Stimulated activated CD8-positive, alpha-beta memory T cell treated with anti-CD3 and anti-CD28 coated beads, Interleukin-12 subunit alpha, Interleukin-12 subunit beta, amount 100 ng/mL, for 4 hours (primary cell): ENCODE measurements at places on chromosomes 7 and 10.

- no peak for DNase-seq
Measured at GRCh38 chr7:26525398-26526264, 234.0 kb downstream of the SNX10 start.

- peak; percentile 23 for DNase-seq
Measured at GRCh38 chr10:99658622-99659030, 683 bp upstream of the ENTPD7 start.

DNA sequence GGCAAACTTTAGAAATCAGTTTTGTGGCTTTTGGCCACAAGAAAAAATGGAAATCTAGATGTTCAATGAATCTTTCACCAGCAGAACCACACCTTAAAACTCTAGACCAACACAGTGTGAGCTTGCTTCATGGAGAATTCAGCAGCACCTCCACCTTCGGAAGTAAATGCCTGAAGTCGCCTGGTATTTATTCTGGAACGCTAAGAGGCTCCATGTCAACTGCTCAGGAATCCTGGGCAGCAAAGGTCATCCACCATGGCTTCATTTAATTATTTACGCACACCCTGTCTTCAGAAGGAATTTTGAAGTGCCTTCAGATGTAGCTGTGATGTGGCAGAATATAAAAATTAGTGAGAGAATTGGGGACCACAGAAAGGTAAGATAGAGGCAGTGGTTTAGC is 167.7 kb downstream of the GFRA1 start:
- DNase-seq, result no peak

- DNase-seq, result no peak
Measured at GRCh38 chr10:14873090-14873760, 5.4 kb upstream of the SUV39H2 start.

DNA sequence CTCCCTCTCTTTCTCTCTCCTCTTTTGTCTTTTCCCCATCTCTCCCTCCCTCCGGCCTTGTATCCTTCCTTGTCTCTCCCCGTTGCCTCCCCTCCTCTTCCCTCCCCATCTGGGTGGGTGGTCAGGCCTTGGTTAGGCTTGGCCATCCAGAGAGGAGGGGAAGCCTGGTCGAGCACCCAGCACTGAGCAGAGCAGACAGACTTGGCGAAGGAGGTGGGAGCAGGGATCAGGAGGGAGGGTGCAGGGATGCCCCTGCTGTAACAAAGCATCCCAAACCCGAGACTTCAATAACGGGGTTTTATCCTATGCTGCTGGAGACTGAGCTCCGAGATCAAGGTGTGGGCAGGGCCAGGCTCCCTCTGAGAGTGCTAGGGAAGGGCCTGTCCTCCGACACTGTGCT is 97.3 kb downstream of the PAXIP1 start:
- DNase-seq, result no peak
